ENCODE measurements at places on chromosomes 2 and 18. TPM values are rescaled to one million over a fixed set of nuclear protein-coding genes. Genes with fewer than 3 reads are reported as not detected.
A peak's percentile ranks its signal among the peaks of the same experiment; 100 is the strongest.

DNA sequence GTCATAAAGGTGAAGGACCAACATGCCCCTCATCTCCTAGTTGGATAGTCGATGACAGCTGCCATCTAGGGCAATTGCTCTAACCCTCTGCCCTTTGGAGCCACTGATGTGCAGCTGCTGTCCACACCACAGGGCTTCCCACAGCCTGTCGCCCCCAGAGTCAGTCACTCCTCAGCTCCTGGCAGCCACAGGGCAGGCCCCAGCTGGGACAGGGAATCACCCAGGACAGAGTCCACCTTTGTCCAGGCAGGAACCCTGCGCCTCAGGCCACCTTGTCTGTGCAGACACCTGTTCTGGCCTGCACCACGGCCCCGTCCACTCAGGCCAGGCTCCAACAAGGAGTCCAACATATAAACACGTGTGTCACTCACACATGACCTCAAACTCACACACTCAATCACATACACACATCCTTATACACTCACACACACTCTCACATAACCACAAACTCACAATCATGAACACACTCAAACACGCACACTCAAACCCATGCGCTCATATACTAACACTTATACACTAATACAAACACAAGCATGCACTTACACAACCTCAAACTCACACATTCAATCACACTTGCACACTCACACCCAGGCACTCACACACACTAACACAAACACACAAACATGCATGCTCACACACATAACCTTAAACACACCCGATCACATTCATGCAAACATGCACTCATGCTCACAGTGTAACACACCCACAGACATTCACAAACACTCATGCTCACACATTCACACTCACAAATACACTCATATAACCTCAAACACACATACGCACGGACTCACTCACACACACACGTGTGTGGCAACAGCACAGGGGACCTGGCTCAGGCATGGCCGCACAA, 29.7 kb downstream of the HDAC4 start:
- no peak for DNase-seq

DNA sequence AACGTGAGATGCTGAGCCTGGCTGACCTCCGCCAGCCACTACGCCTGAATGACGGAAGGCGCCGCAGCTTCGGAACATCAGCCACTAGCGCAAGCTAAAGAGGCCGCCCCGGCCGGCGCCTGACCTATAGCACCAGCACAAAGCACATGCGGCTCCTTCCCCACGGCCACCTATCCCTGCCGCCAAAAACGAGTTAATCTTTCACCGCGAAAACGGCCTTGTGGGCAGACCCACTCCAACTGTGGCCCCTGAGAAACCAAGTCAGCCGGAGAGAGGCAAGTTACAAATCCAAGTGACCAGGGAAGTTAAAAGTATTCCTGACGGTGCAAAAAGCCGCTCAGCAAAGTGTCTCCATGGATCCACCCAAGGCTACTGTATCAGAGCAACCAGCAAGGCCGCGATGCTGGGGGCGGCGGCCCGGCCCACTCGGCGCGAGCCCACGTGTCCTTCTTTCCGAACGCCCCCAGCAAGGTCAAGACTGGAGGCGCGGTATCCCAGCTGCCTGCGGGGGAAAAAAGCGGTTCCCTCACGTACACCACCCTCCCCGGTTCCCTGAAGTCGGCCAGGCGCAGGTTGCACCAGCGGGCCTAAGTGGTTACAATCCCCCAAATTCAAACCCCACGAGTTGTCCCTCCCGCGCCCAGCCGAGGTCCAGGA, 575 bp downstream of the HSPD1 start:
- DNase-seq, result peak; percentile 84

- no peak for DNase-seq
Measured at GRCh38 chr2:215218587-215219577, 80.5 kb upstream of the ABCA12 start.

GRCh38 chr2:209321076-209321475, 102.8 kb upstream of the MAP2 start:
- DNase-seq, result peak; percentile 15

DNA sequence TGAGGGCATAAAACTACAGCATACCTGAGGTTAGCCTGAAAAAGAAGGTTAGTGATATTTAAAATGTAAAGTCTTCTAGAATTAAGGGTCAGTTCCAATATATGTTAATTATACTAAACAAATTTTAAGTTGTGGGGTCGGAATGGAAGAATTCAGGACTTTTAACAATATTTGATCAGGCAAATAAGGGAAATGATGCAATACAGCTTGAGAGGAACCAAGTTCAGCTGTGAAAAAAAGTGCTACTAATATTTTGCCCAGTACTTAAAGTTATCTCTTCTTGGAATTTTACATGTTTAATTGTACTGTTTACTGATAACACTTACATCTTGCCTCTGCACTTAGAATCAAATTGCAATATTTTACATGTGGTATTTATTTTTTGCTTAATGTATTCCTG, 345.5 kb upstream of the CWC22 start:
- DNase-seq, result no peak

DNA sequence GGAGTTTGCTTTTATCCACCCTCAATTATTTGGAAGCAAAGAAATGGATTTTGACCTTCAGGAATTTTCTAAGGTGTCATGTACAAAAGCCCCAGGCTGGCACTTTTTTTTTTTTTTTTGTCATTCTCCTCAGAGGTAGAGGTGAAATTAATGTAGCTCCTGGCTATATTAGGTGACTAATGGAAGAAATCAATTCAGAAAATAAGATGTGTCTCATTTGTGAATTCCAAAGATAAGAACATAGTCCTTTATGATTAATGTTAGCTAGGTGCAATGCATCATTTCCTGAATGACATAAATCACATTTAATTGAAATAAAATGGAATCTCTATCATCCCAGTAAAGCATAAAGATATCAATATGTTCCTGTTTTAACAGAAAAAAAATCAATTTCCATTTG, 477.6 kb downstream of the FBXO15 start:
- no peak for DNase-seq

DNA sequence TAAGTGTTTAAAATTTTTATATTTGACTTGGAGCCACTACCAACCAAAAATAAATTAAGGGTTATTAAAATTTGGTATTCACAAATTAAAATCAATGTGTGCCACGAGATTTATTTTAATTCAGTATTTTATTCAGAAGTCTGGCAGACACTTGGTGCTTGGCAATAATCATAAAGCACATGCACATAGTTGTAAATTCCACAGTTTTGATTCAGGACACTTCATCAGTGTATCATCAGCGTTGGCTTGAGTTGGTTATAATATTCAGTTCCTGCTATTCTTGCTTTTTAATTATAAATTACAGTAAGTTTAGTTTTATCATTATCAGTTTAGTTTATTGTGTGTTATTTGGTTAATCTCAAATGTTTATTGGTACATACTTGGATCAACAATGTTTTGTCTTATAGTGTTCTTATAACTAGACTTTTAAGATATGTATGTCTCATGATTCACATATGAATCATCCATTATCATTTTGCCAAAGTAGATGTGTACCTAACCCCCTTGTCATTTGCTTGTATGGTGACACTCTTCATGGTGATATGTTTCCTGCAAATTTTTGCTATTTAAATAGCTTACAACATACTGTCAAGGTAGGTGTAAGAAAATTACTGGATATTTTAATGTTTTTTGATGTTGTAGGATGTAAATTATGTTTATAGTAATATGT, 237.9 kb downstream of the BABAM2 start:
- DNase-seq, result no peak

DNA sequence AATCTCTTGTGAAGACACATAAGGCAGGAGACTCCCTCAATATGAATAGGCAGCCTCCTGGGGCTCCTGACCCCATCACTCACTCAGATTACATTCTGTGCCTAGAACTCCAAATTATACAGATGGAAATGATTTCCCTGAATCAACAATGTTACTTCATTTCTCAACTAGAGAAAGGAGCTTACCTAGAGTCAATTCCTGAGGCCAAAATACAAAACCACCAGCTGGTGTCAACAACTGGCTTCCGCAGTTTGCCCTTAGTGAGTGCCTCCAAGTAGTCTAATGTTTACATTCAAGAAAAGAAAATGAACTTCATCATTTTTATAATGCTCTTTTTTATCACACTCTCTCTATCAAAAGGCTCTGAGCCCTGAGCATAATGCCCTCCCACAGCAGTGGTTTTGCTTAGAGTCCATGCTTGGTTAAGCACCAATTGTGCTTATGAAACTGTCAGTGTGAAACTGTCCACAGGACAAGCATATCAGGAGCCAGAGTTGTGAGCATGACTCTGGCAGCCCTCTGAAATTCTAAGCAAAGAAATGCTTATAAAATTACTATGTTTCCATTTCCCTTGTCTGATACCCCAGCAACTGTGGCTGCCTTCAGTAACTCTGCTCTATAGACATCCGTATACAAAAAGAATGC, 305.7 kb upstream of the PKDCC start:
- DNase-seq, result no peak

DNA sequence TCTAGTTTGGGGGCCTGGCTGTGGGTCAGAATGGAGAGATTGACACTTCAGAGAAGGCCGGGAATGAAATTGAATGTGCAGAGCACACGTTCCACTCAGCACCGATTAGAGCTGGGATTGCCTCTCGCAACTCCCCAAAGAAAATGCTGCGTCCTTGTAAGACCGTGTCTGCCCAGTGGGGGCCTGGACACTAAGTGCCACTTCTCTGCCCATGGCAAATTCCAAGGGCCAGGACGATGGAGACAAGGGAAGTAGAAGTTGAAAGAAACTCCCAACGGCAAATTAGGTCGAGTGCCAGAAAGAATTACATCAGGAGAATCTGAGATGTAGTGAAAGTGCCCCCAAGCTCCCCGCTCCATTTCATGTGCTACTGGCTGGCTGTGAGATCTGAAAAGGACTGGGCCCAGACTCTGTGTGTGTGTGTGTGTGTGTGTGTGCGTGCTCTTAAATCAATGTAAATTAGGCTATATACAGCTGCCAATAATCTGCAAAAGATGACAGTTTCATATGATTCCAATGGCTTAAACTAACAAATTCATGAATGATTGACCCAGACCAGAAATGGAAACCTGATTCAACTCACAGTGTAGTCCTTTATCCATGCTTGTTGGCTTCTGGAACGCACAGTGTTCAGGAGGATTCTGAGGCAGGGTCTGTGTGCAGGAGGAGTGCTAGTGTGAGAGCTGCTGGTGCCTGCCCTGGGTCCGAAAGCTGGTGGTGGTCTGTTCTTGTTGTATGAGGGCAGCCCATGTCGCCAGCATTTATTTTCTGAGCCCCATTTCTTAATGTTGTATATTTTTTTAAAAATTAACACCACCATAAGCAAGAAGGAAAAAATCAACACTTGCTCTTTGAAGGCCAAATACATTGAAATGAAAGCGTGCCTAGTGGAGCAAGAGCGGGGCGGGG, 234.3 kb downstream of the AGAP1 start:
- DNase-seq, result no peak

GRCh38 chr2:42787424-42787787, 5.0 kb downstream of the HAAO start:
- DNase-seq, result peak; percentile 3

- no peak for DNase-seq
Measured at GRCh38 chr2:86143307-86143706, 37.3 kb downstream of the PTCD3 start.

DNA sequence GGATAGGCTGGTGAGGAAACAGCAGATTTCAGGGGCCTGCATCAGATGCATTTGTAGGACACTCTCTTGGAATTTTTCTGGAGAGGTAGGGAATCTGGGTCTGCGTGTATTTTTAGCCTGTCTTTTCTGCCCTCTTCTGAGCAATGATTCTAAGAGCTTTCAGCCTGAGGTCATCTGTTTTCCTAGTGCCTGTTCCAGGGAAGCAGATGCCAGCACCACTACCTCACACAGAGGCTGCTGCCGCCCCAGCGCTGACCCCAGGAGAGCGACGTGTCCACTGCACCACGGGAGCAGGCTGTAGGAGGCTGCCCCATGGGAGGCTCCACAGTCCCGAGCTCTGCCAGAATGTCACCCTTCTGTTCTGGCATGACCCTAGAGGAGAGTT, 316.5 kb downstream of the CYP26B1 start:
- DNase-seq, result peak; percentile 51

DNA sequence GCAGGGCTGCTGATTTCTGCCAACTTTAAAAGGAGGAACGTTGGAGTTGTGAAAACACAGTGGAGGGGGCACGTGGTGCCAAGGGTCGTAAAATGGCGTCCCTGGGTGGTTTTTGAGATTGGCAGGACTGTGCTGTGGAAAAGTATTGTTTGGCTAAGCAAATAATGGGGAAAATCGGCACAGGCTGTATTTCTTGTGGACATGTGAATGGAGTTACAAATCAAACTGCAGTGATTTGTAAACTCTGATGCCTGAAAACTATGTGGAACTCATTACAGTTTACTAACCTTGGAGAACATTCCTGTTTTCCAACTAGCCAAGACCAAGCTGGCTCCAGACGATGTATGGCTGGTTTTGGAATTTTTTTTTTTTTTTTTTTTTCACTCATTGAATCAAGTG, 68.7 kb downstream of the KCTD1 start:
- no peak for DNase-seq

- peak; percentile 45 for DNase-seq
Measured at GRCh38 chr2:105790461-105791149, 45.9 kb downstream of the NCK2 start.

DNA sequence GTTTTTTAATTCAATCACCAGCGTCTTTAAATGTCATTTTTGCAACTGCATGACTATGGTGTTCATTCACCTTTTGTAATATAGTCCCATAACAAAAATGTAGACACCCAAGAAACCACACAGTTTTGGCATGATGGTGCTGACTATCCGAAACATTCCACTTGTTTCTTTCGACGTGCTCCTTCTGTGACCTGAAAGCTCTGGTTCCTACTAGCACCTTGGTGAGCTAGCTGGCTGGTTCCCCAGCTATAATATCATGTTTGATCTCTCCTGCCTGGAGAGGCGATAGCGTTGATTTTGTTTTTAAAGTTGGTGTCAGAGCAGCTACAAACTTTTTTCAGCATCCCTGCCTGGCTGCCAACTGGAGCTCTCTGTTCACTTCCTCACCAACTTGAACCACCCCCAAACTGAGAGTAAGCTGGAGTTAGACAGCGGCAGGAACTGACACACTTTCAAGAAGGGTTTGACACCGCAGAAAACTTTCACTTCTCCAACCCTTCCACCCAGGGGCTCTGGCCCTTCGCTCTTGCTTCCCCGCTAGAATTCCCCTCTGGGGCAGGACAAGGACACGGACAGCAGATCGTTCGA, 1.1 kb downstream of the ATAD2B start:
- peak; percentile 67 for DNase-seq

DNA sequence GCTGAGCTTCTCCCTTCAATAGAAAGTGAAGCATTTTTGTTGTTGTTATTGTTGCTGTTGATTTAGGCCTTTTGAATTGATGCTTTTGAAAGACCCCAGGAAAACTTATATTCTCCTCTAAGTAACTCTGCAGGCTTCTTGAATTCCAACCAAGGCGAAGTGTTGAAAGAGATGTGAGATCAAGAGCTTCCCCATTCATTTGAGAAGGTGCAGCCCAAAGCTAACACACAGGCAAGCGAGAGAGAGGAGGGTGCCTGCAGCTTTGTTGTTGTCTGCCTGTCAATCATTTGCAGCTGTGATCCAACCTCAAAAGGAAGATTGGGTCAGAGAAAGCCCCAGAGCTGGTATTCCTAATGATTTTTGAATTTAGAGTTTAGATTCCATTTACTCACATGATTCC, 963.6 kb upstream of the CNTNAP5 start:
- DNase-seq, result no peak

Gene HNMT
- 39.7 TPM for total RNA-seq

Gene TNFRSF11A
- 11.0 TPM for total RNA-seq

Gene NABP1
- 36.1 TPM for total RNA-seq

Gene UGT1A3
- not detected for total RNA-seq

Gene MALL
- 30.8 TPM for total RNA-seq

Gene MYCN
- 16.7 TPM for total RNA-seq

Gene CTAGE1
- total RNA-seq, result 0.47 TPM

Gene M1AP
- 1.0 TPM for total RNA-seq

Gene SERPINB12
- total RNA-seq, result not detected

Gene BOLL
- total RNA-seq, result not detected
